ENCODE measurements at places on chromosomes 2 and 18. TPM values are rescaled to one million over a fixed set of nuclear protein-coding genes. Genes with fewer than 3 reads are reported as not detected.
A peak's percentile ranks its signal among the peaks of the same experiment; 100 is the strongest.

Gene ADGRF3
- not detected for total RNA-seq

Gene SH2D6
- total RNA-seq: 1.6 TPM

Gene NBAS
- total RNA-seq: 52.3 TPM

Gene TCF23
- total RNA-seq: 0.13 TPM

Gene APOB
- 0.11 TPM for total RNA-seq

Gene MOGAT1
- total RNA-seq: not detected

Gene GKN2
- not detected for total RNA-seq

DNA sequence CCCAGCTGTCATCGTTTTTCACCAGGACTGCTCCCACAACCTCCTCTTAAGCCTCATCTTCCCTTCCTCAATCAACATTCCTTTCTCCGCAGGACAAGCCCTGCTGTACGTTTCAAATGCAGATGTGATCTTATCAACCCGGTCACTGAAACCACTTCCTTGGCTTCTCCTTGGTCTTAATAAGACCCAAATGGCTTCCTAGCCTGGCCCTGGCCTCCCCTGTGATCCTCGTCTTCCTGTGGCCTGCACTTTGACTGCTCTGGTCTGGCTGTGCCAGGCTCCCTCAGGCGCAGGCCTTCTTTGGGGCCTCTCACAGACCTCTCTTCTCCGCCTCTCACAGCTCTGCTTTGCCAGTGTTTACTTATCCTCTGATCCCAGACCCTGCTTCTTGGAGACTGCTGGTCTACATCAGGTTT lies 4.7 kb upstream of the ADNP2 start:
- no peak for DNase-seq

DNA sequence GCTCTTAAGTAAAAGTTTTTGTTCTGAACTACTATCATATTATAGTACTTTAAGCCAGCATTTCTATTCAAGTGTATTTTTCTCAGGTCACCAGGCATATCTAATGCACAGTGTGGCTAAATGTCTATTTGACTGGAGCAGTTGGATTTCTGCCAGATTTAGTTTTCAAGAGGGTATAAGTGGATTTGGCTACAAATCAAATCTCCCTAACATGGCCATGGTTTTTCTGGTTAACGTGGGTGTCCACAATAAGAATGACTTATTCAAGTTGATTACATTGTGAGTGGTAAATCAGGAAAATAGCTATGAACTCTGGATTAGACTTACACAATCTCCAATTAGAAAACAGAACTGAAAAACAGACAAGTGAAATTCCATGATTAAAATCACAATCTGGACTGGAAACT lies 5.7 kb upstream of the CHN1 start:
- DNase-seq: no peak

DNA sequence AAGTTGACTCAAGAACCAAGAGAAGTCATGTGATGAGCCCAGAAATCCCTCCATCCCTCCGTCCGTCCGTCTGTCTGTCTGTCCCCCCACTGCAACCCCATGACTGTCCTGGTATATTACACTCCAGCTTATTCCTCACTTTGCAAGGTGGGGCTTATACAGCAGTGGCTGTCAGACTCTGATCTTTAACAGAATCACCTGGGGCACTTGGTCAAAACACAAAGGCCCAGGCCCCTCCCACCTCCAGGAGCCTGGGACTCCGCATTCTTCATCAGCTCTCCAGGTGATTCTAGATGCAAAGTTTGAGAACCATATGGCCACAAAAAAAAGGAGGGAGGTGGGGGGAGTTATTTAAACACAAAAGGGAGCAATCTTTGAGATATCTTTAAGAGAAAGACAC lies 61.4 kb downstream of the MYO5B start:
- no peak for DNase-seq

- peak; percentile 71 for DNase-seq
Observed at GRCh38 chr2:191811807-191812602, 34.9 kb downstream of the CAVIN2 start.

- DNase-seq: peak; percentile 86
Observed at GRCh38 chr2:241000831-241001321, 2.5 kb downstream of the SNED1 start.

DNA sequence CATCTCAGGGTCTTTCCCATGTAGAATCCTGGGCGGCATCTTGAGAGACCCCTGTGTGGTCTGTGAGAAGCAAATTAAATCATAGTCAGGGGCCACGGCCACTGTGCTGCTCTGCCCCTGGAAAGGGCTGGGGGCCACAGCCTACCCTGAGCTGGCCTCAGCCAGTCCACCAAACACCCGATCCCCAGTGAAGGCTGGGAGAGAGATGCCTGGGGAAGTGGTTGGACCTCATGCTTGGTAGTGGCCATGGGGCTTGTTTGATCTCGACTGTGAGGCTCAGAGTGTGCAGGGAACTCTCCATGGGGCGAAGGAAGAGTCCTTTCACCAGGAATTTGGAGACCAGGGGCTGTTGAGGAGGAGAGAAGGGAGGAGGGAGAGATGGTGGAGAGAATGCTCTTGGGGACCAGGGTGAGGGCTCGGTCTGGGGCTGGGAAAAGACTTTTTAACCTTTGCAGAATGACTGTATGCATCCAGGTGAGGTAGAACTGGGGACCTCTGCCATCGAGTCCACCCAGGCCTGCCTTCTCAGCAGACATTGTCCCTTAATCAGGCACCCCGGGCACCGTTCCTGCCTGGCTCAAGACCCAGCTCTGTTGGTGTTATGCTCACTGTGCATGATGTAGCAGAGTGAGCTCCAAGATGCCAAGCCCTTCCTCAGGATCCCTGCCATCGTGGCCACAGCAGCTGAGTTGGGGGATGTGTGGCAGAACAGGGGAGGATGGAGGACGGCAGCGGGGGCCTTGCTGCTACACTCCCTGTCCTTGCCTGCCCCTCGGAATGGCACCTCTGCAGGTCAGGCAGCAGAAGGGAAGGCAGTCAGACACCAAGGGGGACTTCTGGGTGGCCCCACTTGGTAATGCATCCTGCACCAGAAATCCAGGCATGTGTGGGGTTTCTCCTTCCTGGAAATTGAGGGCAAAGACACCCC lies 249.9 kb downstream of the DYSF start:
- no peak for DNase-seq

GRCh38 chr2:235005603-235006259 lies 53.9 kb downstream of the SH3BP4 start:
- peak; percentile 28 for DNase-seq

- no peak for DNase-seq
Observed at GRCh38 chr18:59512025-59512755, 153.1 kb upstream of the LMAN1 start.

DNA sequence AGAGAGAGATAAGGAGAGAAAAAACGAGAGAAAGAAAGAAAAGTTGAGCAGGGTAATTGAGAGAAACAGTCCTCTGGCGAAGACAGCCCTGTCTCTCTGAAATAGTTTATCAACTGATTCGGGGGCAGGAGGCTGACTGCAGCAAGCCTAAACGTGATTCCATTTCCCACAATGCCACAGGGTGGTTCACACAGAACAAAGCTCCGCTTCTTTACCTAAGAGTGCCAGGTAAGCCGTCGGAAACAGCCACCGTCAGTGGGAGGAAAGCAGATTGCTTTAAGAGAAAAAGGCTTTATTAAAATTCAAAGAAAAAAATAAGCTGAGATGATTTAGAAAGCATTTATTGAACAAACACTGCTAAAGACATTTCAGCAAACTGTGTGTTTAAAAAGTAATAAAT lies 271.4 kb upstream of the POU3F3 start:
- DNase-seq: no peak

DNA sequence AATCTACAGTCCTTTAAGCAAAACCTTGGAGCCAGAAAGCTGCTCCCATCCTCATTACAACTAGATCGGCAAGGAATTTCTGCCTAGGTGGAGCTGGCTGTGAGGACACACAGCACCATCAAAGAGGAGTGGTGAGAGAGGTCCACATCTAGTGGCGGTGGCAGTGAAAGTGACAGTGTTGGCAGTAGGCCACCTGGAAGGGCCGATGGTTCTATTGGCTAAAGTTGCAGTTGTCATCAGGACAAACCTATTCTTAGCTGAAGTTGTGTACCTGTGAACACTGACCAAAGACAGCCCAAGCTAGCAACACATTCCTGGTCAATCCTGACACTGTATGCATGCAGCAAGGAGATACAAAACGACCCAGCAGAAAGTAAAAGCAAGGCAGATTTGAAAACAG lies 218.1 kb upstream of the CHAC2 start:
- no peak for DNase-seq

- DNase-seq: no peak
Observed at GRCh38 chr2:231554748-231555545, 24.7 kb upstream of the NMUR1 start.

- no peak for DNase-seq
Observed at GRCh38 chr2:27615316-27615715, 13.5 kb downstream of the CCDC121 start.

DNA sequence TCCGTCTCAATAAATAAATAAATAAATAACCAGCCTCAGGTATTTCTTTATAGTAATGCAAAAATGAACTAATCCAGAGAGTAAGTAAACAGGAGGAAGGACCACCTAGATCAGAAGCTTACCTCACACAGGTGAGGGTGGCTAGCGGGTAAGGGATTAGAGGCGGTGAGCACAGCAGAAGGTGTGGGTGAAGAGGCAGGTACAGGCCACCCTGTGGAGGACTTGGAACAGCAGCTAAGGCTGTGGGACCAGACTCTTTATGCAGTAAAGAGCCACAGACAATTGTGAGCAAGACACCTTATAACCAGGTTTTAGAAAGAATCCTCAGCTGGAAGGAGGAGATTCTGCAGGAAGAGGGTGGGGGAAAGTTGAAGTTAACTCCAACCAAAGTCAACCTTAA lies 34.2 kb upstream of the TTR start:
- DNase-seq: no peak

DNA sequence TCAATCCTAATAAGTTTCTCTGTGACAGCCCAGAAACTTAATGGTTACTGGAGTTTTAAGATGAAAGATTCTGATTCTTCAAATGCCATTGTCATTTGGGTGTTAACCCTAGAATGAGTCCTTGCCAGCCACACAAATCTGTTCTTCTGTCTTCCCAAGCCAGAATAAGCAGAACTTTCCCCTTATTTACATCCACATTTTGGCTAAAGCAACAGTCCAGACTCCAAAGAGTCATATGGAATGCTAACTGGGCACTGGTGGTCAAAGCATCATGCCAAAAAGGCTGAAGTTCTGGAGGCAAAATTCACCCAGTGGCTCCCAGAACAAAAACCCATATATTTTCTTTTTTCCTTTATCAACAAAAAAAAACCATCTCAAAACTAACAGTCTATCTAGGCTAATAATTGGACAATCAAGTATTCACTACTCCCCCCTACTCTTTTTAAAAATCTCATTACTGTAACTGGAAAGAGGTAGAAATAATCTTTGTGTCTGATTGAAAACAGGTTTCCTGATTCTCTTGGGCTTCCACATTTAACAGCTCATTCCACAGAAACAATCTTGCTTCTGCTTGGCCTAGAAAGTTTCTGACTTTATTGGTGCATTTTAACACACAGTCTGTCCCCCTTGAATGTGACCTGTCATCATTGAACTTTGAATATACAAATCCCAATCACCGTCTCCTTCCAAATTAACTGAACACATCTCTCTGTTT lies 89.6 kb upstream of the SETBP1 start:
- no peak for DNase-seq

GRCh38 chr18:58699551-58699950 lies 28.3 kb downstream of the MALT1 start:
- no peak for DNase-seq

DNA sequence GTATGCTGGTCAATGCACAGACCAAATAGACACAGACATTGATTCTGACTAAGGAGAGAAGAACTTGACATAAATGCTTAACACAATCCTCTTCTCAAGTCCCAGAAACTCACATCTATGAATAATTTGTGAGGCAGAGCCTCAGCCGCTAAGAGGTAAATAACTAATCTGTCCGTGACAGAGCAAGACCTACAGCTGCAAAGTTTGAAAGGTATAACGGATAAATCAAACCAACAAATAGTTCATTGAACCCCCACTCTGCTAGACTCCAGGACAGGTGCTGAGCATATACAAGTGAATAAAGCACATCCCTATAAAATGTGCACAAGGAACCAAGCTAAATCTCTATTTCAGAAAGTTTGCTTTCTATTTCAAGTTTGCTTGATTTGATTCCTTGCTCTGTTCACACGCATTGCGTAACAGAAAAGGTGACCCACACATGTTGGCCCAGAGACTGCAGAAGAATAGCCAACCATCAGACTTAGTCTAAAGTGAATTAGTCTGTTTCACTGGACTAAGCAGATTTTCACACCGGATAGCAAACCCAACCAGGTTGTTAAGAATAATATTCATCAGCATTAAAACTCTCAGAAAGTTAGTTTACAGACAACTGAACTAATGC lies 51.7 kb downstream of the NCKAP5 start:
- no peak for DNase-seq

DNA sequence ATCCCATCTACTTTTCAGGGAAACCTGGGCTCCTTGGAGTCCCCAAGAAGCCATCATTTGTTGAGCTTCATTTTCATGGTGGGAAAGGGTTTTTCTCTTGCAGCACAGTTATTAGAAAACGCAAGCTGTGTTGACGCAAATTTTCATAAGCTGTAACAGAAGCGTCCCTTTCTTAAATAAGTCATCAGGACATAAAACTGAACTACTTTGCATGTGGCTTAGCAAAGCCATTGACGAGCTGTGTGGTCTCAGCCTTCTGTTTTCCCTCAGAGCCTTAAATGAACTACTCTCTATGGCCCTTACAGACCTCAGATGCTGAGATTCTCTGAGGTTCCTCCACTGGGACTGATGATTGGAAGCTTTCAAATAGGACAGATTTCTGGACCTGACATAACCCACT lies 85.1 kb downstream of the ARL4C start:
- DNase-seq: no peak

- no peak for DNase-seq
Observed at GRCh38 chr2:95072424-95072823, 46.9 kb downstream of the MAL start.

DNA sequence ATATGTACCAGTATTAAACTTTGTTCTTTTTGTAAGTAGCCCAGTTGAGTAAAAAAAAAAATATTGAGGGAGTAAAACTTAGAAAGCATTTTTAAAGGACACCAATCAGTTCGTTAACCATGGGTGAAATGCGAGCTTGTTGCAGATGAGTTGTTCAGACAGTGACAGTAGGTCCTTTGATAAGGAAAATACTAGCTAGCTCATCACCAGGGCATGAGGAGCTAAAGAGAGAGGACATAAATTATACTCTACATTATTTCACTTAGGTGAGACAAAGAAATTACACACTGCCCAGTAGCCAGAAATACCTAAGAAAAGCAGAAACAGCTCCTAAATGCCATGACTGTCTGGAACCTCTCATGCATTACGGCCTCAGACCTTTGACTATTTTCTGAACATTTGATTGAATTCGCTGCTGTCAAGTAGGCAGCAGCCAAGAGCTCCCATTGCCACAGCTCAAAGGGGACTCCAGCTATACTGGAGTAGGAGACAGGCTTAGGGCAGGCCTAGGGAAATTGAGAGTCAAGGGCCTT lies 2.6 kb upstream of the HNRNPLL start:
- DNase-seq: no peak

All from thyroid gland (tissue), 4 donors.